ENCODE measurements at places on chromosomes 11 and 22.

- no peak for DNase-seq
Observed at GRCh38 chr11:27300974-27301373, 62.0 kb downstream of the CCDC34 start.

DNA sequence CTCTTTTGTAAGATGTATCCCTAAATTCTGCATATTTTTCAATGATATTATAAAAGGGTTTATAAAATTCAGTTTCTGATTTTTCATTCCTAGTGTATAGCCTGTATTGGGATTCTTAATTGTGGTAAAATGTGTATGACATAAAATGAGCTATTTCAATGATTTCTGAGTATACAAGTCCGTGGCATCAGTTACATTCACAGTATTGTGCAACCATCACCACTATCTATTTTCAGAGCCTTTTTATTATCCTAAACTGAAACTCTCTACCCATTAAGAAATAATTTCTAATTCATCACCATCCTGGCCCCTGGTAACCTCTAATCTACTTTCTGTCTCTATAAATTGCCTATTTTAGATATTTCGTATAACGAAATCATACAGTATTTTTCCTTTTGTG, 39.8 kb downstream of the EIF3F start:
- DNase-seq = no peak

GRCh38 chr22:46609175-46609690, 11.0 kb upstream of the GRAMD4 start:
- DNase-seq = no peak

- no peak for DNase-seq
Observed at GRCh38 chr22:42297778-42298177, 27.3 kb upstream of the TCF20 start.

GRCh38 chr11:58043379-58043778, 12.6 kb downstream of the OR6Q1 start:
- no peak for DNase-seq

DNA sequence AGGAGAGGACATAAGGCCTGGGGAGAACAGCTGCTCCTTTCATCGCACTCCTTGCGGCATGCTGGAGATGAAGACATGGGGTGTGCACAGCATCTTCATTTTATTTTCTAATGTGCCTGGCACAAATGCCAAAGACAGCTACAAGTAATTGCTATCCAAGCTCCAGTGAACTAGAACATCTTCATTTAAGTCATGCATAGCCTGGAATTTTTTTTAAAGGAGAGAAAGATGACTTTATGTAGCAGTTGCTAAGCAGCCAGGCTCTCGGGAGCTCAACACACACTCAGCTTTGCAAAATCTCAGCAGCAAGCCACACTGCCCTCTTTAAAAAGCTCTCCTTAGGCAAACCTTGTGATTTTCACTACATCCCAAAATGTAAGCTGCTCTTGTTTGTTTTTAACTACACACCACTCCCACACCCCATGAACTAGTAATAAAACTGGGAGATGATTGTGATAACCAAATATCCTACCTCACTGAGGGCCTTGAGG, 164.5 kb upstream of the POU2AF2 start:
- DNase-seq = no peak
